Stimulated activated CD8-positive, alpha-beta memory T cell treated with anti-CD3 and anti-CD28 coated beads, Interleukin-2, amount 100 ng/mL, for 48 hours (primary cell): ENCODE measurements at places on chromosomes 2 and 18.

- no peak for DNase-seq
These were observed 97.5 kb upstream of the CD302 start for GRCh38 chr2:159895258-159896065.

DNA sequence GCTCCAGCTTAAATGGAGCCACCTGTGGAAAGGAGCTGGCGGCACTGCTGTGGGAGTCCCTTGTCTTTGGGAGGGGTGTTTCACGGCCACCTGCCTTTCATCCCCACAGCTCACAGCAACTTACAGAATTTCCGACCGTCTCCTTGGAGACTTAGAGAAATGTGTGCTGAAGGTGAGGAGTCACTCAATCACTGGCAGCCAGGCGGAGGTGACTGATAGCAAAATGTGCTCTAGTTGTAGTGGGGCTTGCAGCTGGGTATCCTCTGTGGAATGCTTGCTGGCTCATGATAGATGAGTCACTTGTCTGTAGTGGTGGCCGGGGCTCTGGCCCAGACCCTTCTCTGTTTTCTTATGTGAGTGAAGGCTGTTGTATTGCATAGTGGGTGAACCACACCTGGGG lies 110.7 kb downstream of the SH3RF3 start:
- DNase-seq: no peak

DNA sequence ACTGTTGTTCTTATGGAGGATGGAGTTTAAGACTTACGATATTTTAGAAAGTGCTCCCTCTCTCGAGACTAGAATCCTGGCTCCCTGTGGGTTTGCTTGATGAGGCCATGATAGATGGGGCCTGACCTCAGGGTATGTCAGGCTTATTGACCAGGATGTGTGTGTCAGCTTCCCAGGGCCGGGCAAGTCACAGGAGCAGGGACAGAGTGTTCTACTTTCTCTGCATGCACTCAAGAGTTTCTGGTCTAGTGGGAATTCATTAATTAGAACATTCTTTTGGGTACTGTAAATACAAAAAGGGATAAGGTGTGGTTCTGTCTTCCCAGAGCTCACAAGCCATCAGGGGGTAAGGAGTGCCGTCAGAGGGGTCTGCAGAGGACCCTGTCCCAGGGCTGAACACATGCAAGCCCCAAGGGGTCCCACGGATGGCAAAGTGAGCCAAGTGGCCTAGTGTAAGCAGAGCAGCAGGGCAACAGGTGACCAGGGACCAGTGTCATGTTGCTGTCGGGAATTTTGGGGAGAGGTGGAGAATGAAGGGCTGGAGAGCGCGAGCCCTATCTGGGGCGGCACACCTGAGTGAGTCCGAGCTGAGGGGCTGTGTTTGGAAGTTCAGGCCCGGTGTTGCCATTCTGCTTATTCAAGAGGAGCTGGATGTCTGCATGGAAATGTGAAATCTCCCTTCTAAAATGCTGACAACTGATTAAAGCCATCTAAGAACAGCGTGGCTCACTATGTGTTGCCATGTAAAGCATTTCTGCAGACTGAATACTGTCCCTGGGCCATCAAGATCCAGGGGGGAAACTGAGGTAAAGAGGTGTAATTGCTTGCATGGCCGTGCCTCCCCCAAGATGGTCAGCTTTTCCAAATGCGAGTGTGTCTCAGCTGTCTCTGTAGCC lies 91.4 kb downstream of the TGFA start:
- no peak for DNase-seq

GRCh38 chr2:66110086-66110485 lies 324.8 kb upstream of the MEIS1 start:
- no peak for DNase-seq

DNA sequence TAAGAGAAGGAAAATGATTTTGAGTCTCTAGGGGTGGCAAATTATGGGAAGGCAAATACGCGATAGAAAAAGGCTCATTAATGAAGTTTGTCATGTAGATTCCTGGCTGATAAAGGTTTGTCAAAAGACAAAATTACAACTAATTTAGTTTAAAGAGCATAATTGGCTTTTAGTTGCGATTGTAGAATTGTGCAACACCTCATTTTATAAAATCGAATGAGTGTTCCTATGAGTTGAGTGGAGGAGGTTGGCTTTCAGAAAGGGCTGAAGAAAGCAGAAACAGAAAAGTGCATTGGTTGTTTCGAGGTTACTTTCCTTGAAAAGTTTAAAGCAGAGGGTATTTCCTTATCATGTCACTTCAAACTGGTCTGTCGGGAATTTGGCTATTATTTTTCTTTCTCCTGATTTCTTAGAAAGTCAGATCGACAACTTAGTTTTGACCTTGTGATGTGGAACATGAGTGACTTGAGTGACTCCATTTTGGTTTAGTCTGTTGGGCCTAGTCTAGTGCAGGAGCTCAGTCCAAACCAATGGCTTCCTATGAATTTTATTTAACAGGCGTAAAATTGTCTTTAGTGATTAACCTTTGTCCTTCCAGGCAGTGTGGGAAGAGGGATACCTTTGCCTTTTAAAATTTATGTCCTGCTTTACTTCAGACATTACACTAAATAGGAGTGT lies 2.2 kb upstream of the PCYOX1 start:
- no peak for DNase-seq

DNA sequence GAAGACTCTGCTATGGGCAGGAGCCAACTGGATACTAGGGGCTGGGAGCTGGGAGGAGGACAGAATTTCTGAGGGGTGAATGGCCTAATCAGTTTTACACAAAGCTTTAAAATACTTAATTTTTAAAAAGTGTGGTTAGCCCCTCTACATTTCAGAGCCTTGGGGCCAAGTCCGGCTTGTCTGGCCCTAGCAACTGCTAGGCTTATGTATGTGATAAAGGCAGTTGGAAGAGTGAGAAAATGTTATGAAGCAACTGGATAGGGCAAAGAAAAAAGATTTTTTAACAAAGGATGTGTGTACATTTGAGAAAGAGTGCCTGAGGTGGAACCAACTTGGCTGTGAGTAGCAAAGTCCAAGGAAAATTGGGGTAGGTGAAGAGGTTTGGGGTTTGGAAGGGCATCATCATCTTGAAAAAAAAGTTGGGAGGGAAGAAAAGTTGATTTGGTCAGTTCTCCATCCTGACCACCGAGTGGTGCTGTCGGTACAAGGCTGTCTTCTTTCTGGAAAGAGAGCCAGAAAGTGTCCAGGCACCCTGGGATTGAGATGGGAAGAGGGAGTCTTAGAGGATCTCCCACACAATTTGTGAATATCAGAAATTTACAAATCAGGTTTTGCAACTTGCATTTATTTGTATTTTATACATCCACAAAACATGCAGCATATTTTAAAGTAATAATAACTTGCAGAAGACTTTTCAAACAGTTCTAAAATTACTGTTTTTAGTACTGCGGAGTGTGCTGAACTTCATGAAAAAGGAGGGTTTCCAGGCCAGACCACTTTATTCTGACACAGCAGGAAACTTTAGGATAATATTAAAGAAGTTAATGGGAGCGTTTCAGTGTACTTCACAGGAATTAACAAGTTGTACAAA lies 10.5 kb upstream of the CDK15 start:
- no peak for DNase-seq

DNA sequence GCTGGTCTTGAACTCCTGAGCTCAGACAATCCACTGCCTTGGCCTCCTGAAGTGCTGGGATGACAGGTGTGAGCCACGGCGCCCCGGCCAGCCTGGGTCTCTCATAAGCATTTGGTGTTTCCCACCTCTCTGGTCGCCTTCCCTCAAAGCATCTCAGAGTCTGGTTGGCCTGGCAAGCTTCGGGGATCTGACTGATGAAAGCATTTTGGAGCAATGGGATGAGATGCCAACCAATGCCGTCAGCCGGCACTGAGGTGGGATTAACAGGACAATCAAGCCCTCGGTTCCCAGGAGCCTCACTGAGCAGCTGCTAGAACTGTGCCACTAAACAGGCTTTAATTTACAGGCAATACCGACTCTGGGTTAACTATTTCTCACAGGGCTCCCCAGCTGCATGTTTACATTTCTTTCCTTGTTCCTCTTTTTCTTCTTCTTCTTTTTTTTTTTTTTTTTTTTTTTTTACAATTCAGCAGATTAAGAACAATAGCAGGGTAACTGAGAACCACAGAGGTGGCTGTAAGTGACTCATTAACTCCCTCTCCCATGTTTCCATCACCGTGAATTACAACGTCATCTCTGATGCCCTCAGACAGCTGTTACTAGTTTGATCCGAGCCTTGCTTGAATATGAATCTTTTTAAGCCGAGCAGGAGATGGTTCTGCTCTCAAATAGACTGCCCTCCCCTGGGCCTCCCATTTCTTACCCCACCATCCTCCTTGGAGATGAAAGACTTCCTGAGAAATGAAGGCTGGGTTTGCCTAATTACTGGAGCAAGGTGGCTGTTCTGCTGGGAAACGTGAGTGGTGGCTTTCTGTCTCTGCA lies 37.9 kb downstream of the ODC1 start:
- DNase-seq: no peak

GRCh38 chr2:72991439-72991725 lies 74.1 kb downstream of the EMX1 start:
- no peak for DNase-seq

- DNase-seq: no peak
These were observed 26.2 kb upstream of the CDKL4 start for GRCh38 chr2:39269941-39270340.

DNA sequence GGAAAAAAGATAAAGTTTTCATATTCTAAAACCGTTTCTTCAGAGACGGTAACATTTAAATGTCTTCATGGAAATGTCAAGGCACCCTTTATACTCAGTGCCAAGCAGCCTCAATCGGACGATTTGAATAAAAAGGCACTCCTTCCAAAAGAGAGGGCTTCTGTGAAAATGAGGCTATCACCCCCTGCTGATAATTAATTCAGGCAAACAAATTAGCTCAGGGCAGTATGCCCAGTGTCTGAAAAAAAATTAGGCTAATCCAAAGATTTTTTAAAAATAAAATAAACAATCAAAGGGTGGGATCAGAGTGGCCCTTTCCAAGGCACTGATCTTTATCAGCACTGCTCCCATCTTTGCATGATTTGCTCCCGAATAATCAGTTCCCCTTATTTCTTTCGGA lies 151.0 kb upstream of the PID1 start:
- no peak for DNase-seq

DNA sequence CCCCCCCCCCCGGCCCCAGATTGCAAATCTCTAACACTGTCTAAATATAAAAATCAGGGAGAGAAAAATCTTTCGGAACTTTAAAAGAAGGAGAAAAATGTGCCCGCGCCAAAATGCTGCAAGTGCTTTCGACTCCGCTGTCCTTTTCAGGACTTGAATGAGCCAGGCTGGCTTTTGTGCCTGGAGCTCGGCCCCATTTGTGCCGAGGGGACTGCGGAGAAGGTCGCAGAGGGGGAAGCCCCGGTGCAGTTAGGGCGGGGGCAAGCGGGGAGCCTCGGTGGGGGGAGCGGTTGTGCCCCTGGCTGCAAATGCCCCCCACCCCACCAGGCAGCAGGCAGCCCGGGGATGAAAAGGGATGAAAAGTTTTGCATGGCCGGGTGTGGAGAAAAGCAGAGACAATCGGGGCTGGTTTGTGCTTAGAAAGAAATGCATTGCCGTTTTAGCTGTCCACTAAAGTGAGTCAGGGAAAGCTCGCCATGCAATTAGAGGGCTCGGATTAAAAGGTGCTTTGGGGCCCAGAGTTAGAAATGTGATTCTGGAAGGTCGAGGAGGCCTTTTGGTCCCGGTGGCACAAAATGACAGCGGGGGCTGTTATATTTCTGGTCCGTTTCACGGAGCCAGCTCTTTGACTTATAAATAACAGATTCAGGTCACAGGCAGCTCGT lies 1.6 kb downstream of the INHBB start:
- DNase-seq: no peak

GRCh38 chr18:72799106-72799505 lies 68.7 kb downstream of the NETO1 start:
- no peak for DNase-seq

GRCh38 chr2:216680951-216681629 lies 14.3 kb downstream of the IGFBP5 start:
- DNase-seq: no peak

- DNase-seq: no peak
These were observed 22.1 kb upstream of the EVA1A start for GRCh38 chr2:75582840-75583239.

GRCh38 chr2:221488136-221488807 lies 83.8 kb downstream of the EPHA4 start:
- no peak for DNase-seq

GRCh38 chr2:62469114-62469513 lies 36.9 kb downstream of the TMEM17 start:
- DNase-seq: no peak

DNA sequence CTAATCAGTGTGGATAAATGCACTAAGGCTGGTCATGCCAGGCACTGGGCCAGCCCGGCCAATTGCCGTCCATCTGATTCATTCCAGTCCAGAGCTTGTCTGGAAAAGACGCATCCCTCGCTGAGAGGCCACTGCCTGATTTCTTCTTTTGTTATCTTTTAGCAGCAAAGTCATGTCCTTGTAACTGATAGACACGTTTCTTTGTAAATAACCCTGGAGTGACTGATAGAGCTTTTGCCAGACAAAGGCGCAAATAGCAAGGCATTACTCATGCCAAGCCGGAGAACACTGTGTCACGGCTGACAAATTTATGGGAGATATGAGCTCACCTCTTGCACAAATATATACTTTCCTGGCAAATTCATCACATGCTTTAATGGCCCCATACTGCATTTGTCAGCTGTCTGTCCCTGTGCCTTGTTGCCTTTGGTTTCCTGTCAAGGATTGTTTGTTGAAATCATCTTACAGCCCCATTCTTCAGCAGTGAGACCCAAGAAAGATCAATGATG lies 164.4 kb downstream of the ETAA1 start:
- no peak for DNase-seq

- DNase-seq: no peak
These were observed 21.1 kb upstream of the KCNG2 start for GRCh38 chr18:79776674-79777073.

DNA sequence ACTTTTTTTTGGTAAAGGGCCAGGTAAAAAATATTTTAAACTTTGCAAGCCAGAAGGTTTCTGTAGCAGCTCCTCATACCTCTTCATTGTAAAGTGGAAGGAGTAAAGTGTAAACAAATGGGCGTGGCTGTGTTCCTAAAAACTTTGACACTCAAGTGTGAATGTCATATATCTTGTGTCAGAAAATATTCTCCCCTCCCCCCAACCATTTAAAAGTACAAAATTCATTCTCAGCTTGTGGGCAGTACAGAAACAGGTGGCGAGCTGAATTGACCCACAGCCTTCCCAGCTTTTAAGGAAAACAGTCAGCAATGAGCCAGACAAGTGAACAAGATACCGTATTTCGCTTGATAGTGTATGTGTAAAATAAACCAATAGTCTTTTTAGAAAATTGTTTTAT lies 4.0 kb downstream of the YPEL5 start:
- DNase-seq: no peak

- no peak for DNase-seq
These were observed 135.4 kb upstream of the APCDD1 start for GRCh38 chr18:10319026-10319425.

DNA sequence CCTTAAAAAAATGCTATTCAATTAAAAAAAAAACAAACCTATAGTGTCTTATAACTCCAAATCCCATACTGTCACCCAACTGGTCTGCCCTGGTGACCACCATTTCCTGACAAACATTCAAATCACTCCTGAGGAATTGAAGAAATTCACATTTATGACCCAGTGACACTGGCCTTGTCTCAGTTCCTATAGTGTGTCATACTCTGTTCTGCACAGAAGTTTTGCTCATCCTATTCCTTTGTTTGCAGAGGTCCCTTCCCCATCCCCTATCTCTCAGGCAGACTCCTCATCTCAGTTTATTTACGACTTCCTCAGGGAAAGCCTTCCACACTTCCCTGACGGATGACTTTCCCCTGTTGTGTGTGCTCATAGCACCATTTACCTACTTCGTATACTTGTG lies 14.7 kb downstream of the ZC3H6 start:
- DNase-seq: no peak
